Suppressor macrophage treated with lipopolysaccharide for 4 hours (primary cell): ENCODE measurements at places on chromosomes 4 and X.

DNA sequence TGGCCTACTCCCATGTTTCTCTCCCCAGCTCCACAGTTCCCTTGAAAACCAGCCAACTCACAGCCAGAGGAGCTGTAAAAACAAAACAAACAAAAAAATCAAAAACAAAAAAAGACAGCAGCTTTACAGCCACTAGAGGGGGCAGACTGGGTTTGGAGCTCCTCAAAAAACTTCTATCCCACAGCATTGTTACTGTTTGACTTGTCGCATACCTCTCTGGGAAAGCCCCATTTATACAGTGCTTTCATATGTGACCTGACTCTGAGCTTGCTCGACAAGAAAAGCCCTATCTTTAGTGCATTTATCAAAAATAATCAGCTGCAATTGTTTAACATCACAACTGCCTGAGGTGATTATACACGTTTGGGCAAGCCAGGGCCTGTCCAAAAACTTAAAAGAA is 21.6 kb downstream of the TSPAN6 start:
- DNase-seq = peak; percentile 27

DNA sequence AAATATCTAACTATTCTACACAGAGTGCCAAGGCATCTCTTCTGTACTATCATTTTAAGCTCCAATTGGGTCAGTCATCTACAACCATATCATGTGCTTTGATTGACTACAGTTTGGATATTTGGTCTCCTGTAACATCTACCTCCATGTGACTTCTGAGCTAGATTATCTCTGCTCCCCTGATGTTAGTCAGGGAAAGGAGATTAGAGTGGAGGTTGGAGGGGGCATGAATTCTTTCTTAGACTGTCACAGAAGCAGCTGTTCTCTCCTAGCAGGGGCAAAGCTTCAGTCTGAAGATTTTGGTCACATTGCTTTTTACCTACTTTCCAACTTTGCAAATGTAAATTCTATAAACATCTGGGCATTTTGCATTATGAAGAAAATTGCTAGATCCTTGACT is 62.6 kb upstream of the C4orf54 start:
- no peak for DNase-seq

DNA sequence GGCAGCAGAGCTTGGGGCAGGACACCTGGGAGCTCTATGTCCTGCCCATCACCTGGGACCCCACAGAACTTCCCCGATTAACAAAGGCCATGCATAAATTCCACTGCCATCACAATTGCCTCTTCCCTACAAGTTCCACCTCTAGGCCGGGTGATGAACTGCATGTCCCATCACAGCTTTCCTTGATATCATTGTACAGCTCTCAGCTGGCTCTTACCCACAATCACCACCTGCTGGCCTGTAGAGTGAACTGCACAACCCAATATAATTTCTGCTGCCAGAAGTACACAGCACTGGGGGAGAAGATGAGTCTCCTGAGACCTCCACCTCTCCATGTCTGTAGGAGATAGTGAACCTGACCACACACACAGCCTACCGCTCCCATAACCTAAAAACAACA is 285.0 kb upstream of the AADAT start:
- DNase-seq = peak; percentile 12

DNA sequence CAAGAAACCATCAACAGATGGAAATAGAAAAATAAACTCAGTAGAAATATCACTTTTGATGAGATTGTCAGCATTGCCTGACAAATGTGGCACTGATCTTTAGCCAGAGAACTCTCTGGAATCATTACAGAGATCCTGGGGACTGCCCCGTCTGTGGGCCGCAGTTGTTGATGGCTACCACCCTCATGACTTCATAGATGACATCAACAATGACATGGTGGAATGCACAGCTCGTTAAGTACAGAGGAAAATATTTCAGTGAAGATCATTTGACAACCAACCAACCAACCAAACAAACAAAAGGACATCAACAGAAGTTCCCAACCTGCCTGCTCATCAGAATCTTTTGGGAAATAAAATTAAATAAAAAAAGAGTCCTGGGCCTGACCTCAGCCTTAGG is 132.6 kb downstream of the UCHL1 start:
- DNase-seq = no peak

DNA sequence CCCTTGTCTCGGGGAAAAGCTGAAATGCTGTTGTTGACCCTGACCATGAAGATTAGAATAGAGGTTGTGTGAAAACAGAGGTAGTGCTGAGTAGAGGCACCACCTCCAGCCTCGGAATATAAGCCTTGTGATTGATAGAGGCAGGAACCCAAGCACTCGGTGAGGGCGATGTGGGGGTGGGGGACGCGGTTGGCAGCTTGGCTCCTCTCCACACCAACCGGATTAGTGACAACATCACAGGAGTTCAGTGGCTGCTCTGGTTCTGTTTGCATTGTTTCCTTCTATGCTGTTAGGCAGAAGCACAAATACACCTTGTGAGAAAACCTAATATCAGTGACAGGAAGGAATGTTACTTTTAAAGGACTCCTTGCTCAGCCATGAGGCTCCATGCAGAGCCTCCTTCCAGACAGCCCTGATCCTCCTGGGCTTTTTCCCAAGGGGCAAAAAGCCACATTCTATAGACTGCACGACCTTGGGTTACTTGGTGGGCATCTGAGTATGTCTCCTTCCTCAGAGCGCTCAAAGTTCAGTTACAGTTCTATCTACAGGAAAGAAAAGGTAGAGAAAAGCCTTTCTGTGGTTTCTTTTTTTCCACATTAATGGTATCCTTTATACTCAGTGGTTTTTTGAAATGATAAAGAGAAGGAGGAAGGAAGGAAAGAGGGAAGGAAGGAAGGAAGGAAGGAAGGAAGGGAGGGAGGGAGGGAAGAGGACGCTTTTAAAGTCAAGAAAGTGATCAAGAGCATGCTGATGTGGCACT is 150.4 kb upstream of the NOCT start:
- no peak for DNase-seq

GRCh38 chr4:165476214-165477098 is 97.6 kb downstream of the CPE start:
- no peak for DNase-seq

DNA sequence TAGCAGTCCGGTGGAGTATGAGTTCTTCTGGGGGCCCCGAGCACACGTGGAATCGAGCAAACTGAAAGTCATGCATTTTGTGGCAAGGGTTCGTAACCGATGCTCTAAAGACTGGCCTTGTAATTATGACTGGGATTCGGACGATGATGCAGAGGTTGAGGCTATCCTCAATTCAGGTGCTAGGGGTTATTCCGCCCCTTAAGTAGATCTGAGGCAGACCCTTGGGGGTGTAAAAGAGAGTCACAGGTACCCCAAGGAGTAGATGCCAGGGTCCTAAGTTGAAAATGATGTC is 852 bp downstream of the MAGEH1 start:
- no peak for DNase-seq
